ENCODE measurements at places on chromosomes 6 and 20.

- DNase-seq = no peak
These were observed 468.2 kb downstream of the PKHD1 start for GRCh38 chr6:51619042-51619799.

DNA sequence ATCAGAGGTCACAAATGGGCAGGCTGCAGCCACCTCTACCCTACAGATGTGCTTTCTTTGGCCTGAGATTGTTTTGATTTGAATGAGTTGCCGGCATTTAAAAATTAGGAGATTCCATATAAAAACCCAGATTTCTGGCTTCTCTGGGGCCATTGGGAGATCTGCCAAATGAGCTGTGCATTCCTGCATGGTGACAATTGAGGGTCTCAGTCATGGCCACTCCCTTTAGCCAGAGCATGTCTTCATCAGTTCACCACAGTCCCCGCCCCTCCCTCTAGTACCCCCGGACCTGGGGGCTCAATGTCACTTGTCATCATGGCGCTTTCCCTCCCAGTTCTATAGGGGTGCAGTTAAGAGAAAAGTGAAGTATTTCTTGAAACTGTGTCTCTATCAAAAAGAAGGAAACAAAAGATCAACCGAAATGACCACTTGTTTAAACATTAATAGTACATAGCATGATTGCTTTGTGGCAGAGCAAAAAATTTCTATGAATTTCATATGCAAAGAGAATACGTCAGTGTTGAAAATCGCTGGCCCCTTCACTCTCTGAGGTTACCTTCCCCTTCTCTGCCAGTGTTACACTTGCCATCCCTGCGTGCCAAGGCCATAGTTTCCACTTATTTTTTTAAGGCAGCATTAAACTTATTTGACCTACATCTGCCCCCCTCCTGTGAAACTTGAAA is 21.1 kb downstream of the EYA2 start:
- DNase-seq = no peak

GRCh38 chr6:149049230-149049629 is 268.3 kb upstream of the TAB2 start:
- DNase-seq = no peak

DNA sequence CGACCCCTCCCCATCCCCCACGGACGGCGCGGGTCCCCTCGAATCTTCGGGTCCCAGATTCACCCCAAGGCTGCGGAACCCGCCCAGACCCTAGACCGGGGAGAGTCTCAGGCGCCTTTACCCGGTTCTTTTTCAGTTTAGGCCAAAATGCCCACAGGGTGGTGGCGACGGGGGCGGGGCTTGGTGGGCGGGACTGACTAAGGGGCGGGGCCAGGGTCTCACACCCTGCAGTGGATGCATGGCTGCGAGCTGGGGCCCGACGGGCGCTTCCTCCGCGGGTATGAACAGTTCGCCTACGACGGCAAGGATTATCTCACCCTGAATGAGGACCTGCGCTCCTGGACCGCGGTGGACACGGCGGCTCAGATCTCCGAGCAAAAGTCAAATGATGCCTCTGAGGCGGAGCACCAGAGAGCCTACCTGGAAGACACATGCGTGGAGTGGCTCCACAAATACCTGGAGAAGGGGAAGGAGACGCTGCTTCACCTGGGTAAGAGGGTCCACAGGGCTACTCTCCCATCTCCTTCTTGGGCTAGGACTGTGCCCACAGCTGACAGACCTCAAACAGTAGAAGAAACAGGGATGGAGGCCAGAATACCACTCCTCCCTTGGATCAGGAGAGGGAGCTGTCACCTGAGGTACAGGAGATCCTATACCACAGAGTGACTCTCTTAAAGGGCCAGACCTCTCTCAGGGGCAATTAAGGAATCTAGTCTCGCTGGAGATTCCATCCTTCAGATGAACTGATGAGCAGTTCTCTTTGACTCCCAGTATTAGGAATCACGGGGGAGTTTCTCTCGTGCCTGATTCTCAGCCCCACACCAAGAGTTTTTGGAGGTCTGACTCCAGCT is 942 bp downstream of the HLA-E start:
- peak; percentile 30 for DNase-seq

- DNase-seq = no peak
These were observed 105.9 kb downstream of the SLC35F1 start for GRCh38 chr6:118012944-118013343.

GRCh38 chr6:108744244-108744972 is 103.8 kb upstream of the ARMC2 start:
- DNase-seq = no peak

DNA sequence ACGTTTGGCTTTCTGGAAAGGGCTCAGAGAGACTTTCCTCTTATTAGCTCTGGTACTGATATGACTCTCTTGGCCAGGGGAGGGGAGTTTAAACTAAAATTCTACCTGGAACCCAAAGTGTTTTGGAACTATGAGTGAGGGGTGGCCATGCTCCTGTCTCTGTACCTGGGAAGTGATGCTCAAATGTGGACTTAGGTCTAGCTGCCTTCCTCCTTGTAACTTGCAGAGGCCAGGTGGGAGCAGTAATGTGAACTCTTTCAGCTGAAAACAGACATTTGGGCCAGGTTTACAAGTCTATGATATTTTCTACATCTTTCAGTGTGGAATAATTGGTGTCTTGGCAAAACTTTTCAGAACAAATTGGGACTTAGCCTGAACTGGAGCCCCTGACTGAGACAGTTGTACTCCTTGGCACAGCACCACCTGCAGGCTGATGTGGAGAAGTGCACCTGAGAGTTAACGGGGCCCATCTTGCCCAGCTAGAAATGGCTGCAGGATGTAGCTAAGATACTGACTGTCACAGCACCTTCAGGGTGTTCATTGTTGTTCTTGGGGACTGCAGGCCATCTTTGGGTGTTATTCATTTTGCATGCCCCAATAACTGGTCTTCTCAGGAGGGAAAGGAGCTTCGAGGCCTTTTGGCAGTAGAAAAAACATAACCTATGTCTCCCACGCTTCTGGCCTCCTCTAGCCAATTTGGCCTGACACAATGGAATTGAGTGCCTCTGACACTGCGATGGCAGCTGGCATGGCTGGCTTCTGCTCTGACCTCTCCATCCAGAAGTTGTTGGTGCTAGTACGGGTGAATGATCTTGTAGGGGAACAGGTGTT is 37.1 kb downstream of the CD109 start:
- DNase-seq = peak; percentile 84

DNA sequence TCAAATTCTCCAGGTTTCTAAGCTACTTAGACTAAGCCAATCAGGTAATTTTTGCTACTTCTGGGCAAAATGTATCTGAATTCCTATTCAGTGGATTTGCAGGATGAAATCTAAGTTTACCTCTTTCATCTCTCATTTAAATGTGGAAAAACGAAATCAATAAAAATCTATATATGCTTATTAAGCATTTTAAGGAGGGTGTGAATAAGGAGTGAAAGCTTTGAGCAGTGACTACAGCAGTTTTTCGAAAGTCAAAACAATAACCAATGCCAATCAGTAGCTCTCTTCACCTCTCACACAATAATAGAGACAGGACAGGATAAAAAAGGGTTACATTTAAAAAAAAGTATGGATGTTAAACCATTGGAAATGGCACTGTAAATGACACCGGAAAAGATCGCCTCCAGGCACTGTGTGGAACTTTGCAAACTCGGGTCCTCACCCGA is 476 bp upstream of the BCKDHB start:
- no peak for DNase-seq

DNA sequence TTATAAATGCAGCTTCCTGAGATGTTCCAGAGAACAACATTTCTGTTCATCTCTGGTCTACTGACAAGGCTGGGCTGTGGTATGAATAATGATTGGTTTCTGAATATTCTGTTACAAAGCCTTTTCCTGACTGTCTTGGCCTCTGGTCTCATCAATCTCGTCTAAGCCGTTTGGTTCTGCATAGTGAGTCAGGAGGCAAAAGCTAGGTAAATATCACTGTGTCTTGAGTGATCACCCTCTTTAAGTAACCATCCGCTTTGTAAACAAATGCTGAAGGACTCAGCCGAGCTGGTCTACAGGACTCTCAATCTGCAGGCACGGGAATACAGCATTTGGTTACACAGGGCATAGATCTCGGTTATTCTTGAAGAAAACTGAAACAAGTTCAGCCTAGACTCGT is 511.9 kb downstream of the KIF16B start:
- no peak for DNase-seq

GRCh38 chr20:1975291-1975690 is 18.6 kb downstream of the PDYN start:
- DNase-seq = no peak

GRCh38 chr6:41093729-41094128 is 21.0 kb downstream of the NFYA start:
- DNase-seq = no peak

DNA sequence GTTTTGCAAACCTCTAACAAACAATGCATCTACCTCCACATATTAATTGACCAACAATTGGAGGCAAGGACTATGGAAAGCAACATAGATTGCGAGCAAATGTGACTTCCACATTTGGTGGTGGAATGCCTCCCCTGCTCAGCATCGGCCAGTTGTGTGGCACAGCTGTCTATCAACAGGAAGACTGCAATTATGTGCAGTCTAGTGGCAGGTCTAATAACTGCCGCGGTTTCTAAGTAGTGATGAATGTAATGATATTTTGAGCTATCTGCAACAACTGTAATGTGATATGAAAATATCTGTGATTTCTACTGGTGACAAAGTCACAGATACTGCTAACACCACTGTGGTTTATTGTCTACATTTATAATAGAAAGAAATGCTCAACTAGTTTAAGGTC is 56.8 kb downstream of the NCR2 start:
- peak; percentile 20 for DNase-seq

DNA sequence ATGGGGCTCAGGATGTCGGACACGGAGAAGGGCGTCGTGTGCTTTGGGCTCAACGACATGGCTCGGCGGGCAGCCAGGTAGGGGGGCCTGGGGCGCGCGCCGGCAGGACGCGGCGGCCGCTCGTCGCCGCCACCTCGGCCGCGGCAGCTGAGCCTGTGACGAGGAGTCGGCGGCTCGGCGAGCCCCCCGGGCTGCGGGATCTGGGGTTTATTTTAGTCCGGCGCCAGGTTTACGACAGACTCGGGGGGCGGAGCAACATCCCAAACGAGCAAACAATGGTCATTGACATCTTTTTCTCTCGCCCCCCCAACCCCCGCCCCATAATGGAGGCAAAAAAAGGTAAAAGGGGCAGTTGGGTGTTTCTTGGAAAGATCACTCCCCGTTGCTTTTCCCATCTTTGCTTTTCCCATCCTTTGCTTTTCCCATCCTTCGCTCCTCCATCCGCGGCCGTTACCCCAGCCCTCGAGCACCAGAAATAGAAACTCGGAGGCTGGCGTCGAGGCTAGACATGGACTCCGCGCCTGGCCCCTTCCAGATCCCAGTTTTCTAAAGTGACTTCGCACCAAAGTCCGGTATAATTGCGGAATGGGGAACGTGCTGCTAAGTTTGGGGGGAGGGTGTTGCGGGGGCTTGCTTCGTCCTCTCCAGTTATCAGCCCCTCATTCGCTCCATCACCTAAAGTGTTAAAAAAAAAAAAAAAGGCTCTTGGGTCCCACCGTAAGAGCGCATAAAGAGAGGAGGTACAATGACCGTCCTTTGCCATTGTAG is at the start of gene NKX2-4:
Gene NKX2-4, minus strand, starts transcription at position 186 of the 768 bp plus-strand sequence. Its CDS starts 127 bp downstream, at position 59.
- DNase-seq = peak; percentile 65

DNA sequence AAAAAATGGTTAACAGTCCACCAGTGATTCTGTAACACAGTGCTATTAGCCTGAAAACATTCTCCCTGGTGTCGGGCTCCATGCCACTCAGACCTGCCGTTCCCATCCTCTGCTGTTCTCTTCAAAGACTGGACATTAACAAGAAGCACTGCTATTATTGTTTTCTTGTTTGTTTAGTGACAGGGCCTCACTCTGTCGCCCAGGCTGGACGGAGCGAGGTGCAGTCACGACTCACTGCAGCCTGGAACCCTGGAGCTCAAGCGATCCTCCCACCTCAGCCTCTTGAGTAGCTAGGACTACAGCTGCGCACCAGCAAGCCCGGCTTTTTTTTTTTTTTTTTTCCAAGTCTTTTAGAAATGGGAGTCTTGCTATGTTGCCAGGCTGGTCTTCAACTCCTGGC is 9.6 kb downstream of the RMND1 start:
- DNase-seq = no peak

- no peak for DNase-seq
These were observed 61.7 kb downstream of the CD40 start for GRCh38 chr20:46179862-46180261.

DNA sequence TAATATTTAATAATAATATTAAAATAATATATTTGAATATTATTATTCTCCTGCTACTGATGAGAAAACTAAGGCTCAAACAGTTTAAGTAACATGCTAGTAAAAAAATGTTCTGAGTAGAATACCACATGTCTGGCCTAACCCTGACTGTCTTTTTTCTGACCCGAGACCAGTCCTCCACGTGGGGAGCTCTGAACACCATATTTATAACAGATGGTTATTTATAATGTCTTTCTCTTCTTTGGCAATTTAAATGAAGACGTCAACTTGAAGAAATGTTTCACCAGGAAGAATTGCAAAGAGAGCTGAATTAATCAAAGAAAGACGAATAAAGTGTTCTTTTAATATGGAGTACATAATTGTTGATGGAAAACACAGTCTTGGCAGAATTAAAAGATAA is 82.0 kb downstream of the SLC22A3 start:
- no peak for DNase-seq

DNA sequence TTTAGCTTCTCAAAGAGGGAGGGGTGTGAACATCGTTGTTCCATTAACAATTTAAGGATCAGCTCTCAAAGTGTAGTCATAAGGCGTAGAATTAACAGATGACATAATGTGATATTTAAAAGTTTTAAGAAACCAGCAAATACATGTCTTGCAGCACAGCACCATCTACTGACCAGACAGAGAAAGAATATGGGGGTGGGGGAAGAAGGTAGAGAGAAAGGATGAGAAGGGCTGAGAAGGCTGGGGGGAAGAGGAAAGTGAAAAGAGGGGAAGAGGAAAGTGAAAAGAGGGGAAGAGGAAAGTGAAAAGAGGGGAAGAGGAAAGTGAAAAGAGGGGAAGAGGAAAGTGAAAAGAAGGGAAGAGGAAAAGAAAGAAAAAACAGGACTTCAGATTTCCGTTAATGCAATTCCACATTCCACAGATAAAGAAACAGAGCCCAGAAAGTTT is 80.9 kb downstream of the HAO1 start:
- DNase-seq = peak; percentile 57

DNA sequence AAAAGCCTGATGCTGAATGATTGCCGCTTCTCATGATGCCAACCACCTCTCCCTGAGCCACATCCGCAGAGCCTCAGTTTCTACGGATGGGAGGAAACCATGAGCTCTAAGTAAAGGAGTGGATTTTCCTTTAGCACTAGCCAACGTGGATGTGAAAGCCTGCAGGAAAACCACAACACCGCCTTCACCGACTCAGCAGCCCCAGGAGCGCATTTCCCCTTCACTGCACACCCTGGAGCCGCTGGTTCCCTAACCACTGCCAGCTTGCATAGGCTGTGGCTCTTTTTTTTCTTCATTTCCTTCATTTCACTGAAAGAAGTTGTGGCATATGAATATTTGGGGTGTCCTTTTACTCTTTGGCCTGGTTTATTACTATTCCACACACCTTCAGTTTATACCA is 50.5 kb upstream of the SSTR4 start:
- DNase-seq = peak; percentile 89

DNA sequence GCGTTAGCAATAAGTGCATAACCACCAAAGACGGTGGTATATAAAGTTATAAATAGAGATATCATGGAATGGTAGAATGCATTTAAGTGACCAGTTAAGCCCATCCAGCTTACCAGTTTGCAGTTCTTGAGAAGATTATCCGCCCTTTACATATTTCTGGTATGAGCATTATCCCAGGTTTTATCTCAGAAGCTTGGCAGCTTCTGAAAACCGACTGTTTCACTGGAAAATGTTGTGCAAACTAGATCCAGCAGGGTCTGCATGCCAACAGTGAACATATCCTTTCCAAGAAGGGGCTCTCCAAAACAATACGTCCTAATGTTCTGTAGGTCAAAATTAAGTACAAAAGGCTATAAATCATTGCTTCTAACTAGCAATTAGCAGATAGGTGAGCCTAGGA is 29.5 kb upstream of the SHLD1 start:
- DNase-seq = no peak
